ENCODE measurements at places on chromosomes 5 and 9.

DNA sequence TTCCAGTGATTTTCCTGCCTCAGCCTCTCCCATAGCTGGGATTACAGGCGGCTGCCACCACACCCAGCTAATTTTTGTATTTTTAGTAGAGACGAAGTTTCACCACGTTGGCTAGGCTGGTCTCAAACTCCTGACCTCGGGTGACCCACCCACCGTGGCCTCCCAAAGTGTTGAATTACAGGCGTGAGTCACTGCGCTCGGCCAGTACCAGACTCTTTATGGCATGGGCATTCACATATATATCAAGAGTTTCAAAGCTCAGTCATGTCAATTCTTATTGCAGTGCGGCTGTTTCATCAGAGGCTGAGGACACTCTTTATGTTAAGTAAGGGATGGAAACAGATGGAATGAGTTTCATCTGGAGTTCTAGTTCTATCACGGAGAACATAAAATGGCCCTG is 315.2 kb upstream of the CDH6 start:
- no peak for DNase-seq

- no peak for DNase-seq
These were observed 163.2 kb downstream of the SH3GL2 start for GRCh38 chr9:17742067-17742466.

DNA sequence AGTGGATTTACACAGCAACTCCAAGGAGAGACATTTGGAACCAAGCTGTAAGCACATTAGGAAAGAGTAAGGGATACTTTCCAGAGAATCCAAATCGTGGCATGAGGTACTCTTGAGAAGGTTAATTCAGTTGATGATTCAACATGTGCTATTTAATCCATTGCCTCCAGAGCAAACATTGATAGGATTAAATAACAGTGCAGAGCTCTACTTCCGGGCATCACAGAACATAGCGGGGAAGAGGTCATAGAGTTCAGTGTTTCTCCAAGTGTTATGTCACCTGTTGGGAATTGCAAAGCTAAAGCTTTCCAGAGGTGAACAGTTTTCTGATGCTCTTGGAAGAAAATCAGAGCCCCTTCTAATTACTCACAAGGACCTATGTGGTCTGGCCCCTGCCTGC is 127.5 kb downstream of the PPP2R2B start:
- DNase-seq: no peak

GRCh38 chr5:60020457-60020856 is 126.9 kb upstream of the PDE4D start:
- DNase-seq: no peak

DNA sequence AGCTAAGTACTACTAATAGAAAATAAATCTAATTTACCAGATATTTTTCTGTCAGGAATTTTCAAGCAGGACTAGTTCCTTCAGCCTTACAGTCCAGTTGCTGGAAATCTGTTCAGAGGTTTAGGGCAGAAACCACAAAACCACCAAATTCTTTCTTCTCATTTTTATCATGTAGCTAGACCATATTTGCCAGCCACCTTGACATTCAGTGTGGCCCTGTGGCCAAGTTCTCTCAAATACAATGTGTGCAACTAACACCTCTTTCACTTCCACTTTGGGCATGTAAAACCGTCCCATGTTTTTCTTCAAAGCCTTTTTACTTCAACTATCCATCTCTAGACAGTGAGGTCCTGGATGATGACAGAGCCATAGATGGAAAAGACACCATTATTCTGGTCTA is 1133.2 kb upstream of the CDH18 start:
- DNase-seq: no peak

GRCh38 chr5:75510836-75511434 is 494 bp downstream of the CERT1 start:
- peak; percentile 25 for DNase-seq

GRCh38 chr5:122816756-122817155 is 28.7 kb upstream of the SNX24 start:
- no peak for DNase-seq

DNA sequence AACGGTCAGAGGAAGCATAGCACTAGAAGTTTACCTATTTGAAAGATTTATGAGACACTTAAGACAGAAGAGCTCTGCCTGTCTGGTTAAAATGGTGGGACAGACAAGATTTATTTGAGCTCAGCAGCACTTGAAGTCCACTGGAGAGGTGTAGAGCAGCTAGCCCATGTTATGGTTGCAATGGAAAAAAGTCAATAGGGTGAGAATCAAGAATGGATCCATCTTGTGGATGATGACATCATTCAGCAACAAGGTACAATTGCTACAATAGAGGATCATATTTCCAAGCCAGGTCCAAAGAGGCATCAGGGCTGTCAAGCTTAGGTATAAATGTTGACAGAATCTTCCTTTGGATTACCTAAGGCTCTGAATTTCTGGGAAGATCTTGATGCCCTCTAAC is 21.1 kb upstream of the ZNF131 start:
- DNase-seq: peak; percentile 30
